ENCODE measurements at places on chromosomes 12 and 14.

DNA sequence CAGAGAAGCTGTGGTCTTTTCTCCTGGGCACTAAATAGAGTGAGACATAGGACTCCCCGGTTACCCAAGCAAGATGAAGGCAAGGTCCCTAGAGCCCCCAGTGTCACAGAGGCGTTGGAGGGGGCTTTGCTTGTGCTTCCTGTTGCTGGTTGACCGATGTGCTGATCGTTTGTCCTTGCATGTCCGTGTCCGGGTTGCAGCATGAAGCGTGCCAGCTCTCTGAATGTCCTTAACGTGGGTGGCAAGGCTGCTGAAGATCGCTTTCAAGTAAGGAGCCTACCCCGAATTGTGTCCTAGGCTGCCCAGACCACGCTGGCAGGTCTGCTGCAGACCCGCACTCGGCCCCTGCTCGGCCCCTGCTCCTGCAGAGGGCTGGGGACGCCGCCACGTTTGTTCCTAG is 23.1 kb downstream of the XRCC3 start:
- no peak for DNase-seq

- no peak for DNase-seq
Observed at GRCh38 chr12:87929346-87929745, 99.9 kb downstream of the C12orf50 start.

DNA sequence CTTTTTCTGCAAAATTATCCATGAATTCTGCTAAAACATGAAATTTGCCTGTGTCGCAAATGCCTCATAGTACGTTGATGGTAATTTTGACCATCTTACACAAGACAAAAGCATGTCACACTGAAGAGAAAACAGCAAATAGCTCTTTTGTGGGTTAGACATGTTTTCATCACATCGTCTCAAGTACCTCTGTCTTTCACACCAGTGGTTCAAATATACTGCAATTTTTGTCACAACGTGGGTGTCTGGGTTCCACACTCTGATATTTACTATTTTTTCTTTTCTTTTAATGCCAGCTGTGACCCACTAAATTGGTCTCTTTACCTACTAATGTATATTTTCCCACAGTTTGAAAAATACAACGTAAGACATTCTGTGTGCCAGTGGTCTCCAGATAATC is 10.4 kb downstream of the KLRB1 start:
- DNase-seq = no peak

DNA sequence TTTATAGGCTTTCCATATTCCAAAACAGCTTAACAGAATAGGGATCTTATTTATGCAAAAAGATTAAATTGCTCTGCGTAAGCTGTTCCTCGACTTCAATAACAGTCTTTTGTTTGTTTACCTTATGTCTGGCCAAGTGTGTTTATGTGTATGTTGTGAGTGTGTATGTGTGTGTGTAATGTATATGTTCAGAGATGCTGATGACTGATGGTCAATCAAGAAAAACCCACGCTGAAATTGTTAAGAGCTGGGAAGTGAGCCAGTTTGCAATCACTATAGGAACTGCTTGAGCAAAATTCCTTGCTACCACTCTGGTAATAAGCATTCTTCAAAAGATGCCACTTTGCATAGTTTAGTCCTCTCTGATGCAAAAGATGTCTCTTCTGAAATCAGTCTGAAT is 59.6 kb downstream of the PRKD1 start:
- DNase-seq = no peak

DNA sequence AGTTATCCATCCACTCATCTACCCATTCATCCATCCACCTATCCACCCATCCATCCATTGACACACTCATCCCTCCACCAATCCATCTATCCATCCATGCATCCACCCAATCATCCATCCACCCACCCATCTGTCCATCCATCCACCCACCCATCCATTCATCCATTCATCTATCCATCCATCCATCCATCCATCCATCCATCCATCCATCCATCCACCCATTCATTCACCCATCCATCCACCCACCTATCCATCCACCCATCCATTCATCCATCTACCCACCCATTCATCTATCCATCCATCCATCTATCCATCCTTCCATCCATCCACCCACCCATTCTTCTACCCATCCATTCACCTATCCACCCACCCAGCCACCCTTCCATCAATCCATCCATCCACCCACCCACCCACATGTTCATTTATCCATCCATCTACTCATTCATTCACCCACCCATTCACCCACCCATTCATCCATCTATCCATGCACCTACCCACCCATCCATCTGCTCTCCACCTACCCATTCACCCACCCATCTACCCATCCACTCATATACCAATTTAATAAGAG is 193.8 kb upstream of the ARID2 start:
- DNase-seq = no peak
